Naive thymus-derived CD4-positive, alpha-beta T cell (primary cell): ENCODE measurements at places on chromosomes 12 and 14. TPM values are rescaled to one million over a fixed set of nuclear protein-coding genes. Genes with fewer than 3 reads are reported as not detected.

DNA sequence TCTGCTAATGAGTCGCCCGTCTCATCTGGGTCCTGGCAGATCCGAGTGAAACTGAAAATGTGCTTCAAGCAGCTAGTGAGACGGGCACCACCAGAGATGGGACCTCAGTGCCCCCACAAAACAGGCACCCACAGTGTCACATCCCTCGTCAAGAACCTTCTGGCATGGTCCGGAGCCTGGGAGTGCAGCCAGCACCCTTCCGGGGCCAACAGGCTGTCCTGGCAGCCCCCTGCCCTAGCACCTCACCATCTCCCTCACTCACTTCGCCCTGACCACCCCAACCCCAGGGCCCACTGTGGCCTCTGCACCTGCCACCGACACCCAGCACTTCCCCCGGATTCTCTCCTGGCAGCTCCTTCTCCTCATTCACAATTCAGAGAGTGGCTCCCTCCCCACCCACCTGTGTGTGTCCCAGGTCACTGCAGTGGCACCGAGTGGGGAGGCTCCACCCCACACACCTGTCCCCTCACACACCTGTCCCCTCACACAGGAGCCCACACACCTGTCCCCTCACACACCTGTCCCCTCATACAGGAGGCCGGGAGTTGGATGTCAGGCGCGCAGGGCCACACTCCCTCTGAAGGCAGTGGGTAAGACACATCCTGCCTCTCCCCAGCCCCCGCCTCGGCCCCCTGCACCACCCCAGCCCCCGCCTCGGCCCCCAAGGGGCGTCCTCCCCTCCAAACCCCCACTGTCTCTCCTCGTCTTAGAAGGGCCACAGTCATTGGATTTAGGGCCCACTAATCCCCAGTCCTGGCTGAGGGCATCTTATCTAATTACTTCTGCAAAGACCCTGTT is 7.9 kb downstream of the GALNT9 start:
- DNase-seq = no peak

- DNase-seq = no peak
These were observed 84.5 kb downstream of the PLEKHG3 start for GRCh38 chr14:64788706-64789105.

- no peak for DNase-seq
These were observed 318.2 kb downstream of the NUAK1 start for GRCh38 chr12:105820429-105821125.

The DNAI7 gene
- 0.72 TPM for total RNA-seq

The ESPL1 gene
- 1.6 TPM for total RNA-seq

The TWF1 gene
- 51.2 TPM for total RNA-seq

The RDH12 gene
- not detected for total RNA-seq
